WTC11 (cell line): ENCODE measurements at places on chromosomes 4 and X. TPM values are rescaled to one million over a fixed set of nuclear protein-coding genes. Genes with fewer than 3 reads are reported as not detected.

DNA sequence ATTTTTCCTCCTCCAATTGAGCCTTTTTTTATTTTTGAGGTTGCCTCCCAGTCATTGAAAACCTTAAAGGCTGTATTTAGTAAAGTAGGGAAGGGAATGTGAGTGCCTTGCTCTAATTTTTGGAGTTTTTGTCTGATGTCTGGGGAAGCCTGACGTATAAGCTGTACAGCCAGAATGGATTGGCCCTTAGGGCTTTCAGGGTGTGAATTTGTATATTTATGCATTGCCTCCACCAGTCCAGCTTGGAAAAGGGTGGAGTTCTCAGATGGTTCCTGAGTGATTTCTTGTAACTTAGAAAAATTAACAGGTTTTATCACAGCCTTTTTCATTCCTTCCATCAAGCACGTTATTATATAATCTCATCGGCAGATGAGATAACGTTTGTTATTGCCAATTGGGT lies 8.6 kb upstream of the IL9R start:
- no peaks in the 10 kb centered on the region for H3K4me1 ChIP-seq
- peaks cover 6% of the 10 kb centered on the region for H3K27me3 ChIP-seq
- no peak for DNase-seq
- peaks cover 30% of the 10 kb centered on the region for H3K36me3 ChIP-seq
- H3K27ac ChIP-seq, result no peak overlapping the region

DNA sequence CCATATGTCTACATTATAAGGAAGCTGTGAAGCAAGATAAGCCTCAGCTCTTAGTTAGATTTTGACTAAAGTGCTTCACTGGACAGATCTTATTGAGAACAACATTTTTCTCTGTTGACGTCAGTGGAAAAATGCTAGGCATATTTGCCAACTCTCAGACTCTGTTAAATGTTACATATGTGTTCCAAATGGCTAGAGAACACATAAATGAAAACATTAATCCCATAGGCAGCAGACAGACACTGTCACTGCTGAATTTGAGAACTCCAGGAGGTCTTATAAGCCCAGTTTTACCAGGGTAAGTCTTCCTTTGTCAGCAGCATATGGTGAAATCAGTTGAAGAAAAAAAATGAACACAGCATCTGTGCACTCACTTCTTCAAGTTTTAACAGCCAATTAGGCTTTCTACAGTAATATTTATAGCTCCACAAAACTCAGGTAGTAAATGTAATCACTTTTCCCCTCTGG lies 186.9 kb downstream of the CAMK2D start:
- no peak for DNase-seq
- peaks cover 38% of the 10 kb centered on the region for H3K4me1 ChIP-seq
- H3K4me3 ChIP-seq, result no peak overlapping the region
- H3K27me3 ChIP-seq, result no peaks in the 10 kb centered on the region

DNA sequence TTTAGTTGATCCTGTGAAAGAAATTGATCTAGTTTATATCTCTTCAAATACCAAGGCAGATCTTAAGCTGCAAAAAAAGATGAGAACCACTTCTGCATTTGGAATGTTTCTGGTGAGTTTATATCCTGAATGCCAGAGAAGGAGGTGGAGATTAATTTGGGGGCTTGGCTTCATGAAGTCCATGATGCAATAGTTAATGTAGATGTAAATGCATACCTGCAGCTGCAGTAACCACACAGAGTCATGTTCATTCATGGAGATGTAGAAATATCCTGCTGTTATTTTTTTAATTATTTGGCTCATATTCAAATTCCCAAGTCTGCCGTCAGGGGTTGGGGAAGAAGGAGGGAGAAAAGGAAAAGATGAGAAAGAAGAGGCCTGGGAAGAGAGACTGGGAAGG lies at the start of gene SULT1E1:
SULT1E1 (minus strand) TSS at position 94 of the 400 bp plus-strand sequence. CDS start 2,501 bp downstream, outside the sequence.
- H3K27ac ChIP-seq, result no peak within 1 kb of the TSS
- H3K27me3 ChIP-seq, result no peaks in the 10 kb centered on the region
- no peak for DNase-seq
- H3K4me1 ChIP-seq, result no peaks in the 10 kb centered on the region
- H3K36me3 ChIP-seq, result no peaks in the 10 kb centered on the region

DNA sequence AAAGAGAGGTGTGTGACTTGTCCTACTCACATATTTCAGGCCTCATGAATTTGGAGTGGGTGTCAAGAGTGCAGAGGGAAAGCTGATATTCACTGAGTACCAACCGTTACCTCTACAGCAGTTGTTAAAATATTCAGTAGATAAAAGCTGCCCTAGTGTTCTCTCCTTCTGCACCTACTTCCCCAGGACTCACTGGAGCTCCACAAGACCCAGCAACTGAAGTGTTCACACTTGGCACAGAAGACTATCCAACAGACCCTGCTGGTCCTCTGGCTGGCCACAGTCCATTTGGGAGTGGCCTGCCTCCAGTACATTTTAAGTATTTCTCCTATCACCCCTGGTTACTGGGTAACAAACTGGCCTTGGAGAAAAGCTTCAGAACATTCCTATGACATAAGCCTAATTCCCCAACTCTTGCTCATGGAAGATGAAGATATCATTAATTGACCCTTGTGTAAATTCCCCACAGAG lies 70.8 kb downstream of the PPARGC1A start:
- H3K4me1 ChIP-seq, result peaks cover 39% of the 10 kb centered on the region
- no peak overlapping the region for H3K27ac ChIP-seq
- no peak for DNase-seq
- H3K4me3 ChIP-seq, result no peak overlapping the region
- no peaks in the 10 kb centered on the region for H3K27me3 ChIP-seq

Gene BEND2
- not detected in 3 replicates for total RNA-seq

DNA sequence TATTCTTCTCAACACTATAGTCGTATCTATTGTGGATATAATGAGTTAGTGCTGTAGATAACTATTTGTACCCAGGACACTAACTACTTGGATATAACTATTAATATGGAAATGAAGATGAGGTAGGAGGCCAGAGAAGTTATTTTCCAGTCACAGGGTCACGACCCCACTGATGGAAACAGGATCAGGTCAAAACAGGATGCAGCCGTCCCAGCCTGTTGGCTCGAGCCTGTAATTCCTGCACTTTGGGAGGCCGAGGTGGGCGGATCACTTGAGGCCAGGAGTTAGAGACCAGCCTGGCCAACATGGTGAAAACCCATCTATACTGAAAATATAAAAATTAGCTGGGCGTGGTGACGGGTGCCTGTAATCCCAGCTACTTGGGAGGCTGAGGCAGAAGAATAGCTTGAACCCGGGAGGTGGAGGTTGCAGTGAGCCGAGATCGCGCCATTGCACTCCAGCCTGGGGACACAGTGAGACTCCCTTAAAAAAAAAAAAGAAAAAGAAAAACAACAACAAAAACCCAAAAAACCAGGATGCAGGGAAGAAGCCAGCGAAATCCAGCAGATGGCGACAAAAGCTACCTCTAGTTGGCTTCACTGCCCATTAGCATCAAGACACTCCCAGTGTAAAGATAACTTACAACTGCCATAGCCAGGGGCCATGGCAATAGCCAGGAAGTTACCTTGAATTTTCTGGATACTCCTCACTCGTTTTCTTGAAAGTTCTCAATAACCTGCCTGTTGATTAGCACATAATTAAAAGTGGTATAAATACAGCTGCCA lies 37.9 kb upstream of the NKAP start:
- H3K4me3 ChIP-seq, result no peak overlapping the region
- H3K27ac ChIP-seq, result no peak overlapping the region
- DNase-seq, result peak; percentile 36
- H3K27me3 ChIP-seq, result peaks cover 72% of the 10 kb centered on the region
- peaks cover 2% of the 10 kb centered on the region for H3K4me1 ChIP-seq

Gene ABCG2
- 2.1 to 3.8 TPM (median 3.4 TPM) in 3 replicates for total RNA-seq

Gene ARHGAP36
- 0.09 to 0.52 TPM (median 0.21 TPM) in 3 replicates for total RNA-seq

Gene FHL1
- total RNA-seq, result 42.2 to 44.4 TPM (median 43.5 TPM) in 3 replicates

DNA sequence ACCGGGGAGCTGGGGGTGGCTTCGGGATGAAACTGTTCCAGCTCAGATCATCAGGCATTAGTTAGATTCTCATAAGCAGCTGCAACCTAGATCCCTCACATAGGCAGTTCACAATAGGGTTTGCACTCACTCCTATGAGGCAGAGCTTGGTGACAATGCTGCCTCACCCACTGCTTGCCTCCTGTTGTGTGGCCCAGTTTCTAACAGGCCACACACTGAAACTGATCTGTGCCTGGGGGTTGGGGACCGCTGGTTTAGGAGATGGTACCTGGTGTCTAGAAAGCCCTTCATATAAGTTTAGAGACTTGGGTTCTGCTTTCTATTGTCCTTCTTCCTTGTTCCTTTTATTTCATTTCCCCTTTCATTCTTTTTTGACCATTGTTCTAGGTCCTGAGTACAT lies 234.2 kb downstream of the FRAS1 start:
- H3K4me3 ChIP-seq, result no peak overlapping the region
- 0 out of 2 replicates have a peak overlapping the region, but pooled peaks have one; percentile 53 for H3K27ac ChIP-seq
- peaks cover 29% of the 10 kb centered on the region for H3K36me3 ChIP-seq

DNA sequence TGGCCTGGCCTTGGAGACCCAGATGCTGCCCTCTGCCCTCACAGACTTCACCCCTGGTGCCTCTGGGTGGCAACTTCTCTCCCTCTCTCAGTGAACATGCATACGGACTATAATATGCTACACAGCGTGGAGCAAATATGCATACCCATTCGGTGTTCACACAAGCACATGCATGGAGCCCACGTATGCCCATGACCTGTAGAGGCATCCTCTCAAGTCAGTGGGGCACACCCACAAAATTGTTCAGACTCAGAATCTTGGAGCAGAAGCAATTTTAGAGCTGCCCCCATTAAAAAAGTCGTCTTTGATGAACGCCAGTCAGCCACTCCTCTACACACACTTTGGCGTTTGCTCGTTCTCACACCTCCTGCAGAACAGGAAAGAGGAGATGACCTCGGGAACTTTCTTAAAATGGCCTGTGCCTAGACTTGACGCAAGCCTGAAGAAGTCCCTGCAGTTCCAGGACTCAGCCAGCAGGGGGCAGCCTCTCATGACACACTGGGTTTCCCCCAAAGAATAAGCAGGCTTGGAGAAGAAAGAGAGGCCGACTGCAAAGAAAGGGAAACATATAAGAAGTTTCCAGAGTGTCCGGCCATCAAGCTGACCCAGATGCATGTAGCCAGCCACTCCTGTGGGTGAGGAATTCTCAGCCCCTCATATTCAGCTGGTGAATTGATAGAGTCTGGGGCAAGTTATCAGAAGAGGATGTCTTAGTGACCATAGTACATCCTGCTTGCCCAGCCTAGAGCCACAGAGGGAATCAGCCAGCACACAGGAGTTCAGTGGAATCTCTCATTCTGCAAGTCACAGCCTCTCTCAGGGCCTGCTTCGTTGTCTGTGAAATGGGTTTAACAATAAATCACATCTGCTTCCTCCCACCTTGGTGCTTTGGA lies 17.3 kb downstream of the APLN start:
- H3K4me3 ChIP-seq, result no peak overlapping the region
- no peaks in the 10 kb centered on the region for H3K36me3 ChIP-seq
- H3K4me1 ChIP-seq, result peaks cover 12% of the 10 kb centered on the region

DNA sequence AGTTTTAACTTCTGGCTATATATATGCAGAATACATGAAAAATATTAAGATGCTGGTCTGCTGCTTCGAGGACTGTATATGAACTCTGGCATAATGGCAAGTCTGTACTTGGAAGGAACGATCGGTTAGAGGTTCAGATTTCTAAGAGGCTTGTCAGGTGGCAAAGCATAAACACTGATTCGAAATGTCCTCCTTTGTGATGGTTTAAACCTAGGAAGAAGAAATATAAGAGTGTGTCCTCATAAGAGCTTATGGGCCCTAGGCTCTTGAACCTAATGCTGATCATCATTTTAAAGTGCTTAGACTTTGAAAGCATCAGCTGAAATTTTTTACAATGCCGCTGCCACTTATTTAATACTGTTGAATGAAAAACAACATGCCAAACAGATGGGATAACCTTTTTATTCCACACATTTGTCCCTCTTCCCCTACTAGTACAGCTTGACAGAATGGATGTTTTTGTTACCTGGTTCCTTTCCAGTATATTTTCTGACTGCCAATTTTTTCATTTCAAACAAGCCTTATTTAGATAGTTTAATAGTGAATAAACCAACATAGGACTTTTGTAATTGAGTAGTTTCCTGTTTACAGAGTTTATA lies 8.8 kb downstream of the SPRY1 start:
- DNase-seq, result no peak
- peak overlapping the region; percentile 12 for H3K27ac ChIP-seq
- no peaks in the 10 kb centered on the region for H3K27me3 ChIP-seq
- H3K36me3 ChIP-seq, result peaks cover 36% of the 10 kb centered on the region
- peaks cover 64% of the 10 kb centered on the region for H3K4me1 ChIP-seq

DNA sequence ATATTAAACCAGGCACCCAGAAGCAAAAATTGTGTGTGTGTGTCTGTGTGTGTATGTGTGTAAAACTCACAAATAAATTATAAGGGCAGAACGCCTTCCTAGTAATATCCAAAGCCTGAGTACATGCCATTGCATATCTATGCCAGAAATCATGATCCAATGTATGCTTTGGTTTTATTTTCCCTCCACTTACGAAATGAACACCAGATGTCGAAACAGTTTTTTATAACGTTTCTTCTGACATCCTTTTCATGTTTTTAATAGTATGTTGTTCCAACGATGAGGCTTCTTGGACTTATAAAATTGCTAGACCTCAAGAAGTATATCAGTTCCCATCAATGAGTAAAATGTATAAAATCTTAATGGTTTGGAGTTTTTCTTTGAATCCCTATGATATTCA lies 55.4 kb downstream of the KCNIP4 start:
- no peak overlapping the region for H3K4me3 ChIP-seq
- H3K27me3 ChIP-seq, result no peaks in the 10 kb centered on the region; the same call in 1 of the 2 replicates
- H3K4me1 ChIP-seq, result no peaks in the 10 kb centered on the region

GRCh38 chr4:103105558-103106356 lies 6.1 kb upstream of the BDH2 start:
- no peak overlapping the region for H3K27ac ChIP-seq
- H3K4me3 ChIP-seq, result no peak overlapping the region
- peaks cover 41% of the 10 kb centered on the region for H3K36me3 ChIP-seq
- no peaks in the 10 kb centered on the region for H3K27me3 ChIP-seq
- H3K4me1 ChIP-seq, result no peaks in the 10 kb centered on the region

Gene ZNF157
- total RNA-seq, result 1.7 to 2.0 TPM (median 1.8 TPM) in 3 replicates

DNA sequence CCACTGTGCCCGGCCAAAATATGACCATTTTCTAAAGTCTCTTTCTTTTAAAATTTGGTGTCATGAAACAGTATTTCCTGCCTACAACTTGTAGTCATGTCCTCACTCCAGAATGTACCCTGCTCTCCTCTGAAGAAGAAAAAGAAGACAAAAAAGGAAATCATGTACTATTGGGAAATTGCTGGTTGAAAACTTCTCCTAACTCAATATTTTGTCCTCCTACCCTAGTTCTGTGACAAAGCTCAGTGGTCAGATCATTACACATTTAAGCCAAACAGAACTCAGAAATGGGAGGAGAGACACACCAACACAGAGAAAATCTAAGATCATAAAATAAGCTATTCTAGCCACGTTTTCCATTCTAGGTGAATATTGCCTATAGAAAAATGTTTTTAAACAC lies 127.7 kb downstream of the IRF2 start:
- peaks cover 3% of the 10 kb centered on the region; the same call in 1 of the 2 replicates for H3K27me3 ChIP-seq
- H3K4me1 ChIP-seq, result peaks cover 46% of the 10 kb centered on the region
- 0 out of 2 replicates have a peak, but pooled peaks cover 4% of the 10 kb centered on the region for H3K36me3 ChIP-seq
- no peak overlapping the region for H3K4me3 ChIP-seq
- H3K27ac ChIP-seq, result peak overlapping the region; percentile 99

Gene NAA11
- total RNA-seq, result 0.09 TPM in 1 of 3 replicates, not detected in the others

GRCh38 chr4:107996949-107997788 lies 7.5 kb downstream of the HADH start:
- H3K36me3 ChIP-seq, result peaks cover 41% of the 10 kb centered on the region
- peaks cover 14% of the 10 kb centered on the region for H3K4me1 ChIP-seq
- DNase-seq, result no peak
- H3K4me3 ChIP-seq, result no peak overlapping the region
- H3K27me3 ChIP-seq, result no peaks in the 10 kb centered on the region

- no peaks in the 10 kb centered on the region for H3K4me1 ChIP-seq
- DNase-seq, result no peak
- H3K36me3 ChIP-seq, result no peaks in the 10 kb centered on the region
Observed at GRCh38 chrX:43707812-43708548, 51.9 kb downstream of the MAOA start.
